ENCODE measurements at places on chromosomes 12 and 14.

DNA sequence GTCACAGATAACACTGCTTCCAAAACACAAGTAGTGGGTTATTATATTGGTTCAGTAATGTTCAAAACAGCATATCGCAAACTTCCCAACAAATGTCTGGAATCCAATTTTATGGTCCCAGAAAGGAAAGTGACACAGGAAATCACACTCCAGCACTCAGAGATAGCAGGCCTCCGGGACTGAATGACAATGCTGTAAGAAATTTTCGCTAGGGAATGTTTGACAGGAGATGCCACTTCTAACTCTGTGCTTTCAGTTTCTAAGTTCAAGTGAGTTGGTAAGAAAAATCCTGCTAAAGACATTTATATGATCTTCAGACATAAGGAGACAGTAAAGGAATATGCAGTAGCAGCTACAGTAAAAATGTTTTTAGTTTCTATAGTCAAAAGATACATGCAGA is 93.2 kb downstream of the SLC2A13 start:
- no peak for DNase-seq

DNA sequence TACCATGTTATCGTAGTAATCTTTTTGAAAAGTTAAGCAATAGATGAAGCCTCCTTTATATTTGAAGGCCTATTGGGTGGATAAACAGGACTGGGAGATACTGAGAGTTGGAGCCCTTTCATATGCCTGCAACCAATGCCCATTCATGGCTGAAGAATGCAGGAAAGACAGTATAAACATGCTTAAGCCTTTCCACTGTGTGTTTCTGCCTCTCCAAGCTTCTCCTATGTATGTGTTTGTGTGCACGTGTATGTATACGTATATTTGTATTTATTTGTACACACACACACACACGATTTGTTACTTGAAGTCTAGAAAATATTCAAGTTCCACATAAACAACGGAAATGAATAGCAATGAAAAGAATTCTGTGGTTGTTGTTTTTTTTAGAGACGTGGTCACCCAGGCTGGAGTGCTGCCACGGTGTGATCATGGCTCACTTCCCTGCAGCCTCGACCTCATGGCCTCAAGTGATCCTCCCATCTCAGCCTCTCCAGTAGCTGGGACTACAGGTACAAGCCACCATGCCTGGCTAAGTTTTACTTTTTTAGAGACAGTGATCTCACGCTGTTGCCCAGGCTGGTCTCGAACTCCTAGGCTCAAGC is 1453.5 kb downstream of the AACS start:
- DNase-seq = no peak

DNA sequence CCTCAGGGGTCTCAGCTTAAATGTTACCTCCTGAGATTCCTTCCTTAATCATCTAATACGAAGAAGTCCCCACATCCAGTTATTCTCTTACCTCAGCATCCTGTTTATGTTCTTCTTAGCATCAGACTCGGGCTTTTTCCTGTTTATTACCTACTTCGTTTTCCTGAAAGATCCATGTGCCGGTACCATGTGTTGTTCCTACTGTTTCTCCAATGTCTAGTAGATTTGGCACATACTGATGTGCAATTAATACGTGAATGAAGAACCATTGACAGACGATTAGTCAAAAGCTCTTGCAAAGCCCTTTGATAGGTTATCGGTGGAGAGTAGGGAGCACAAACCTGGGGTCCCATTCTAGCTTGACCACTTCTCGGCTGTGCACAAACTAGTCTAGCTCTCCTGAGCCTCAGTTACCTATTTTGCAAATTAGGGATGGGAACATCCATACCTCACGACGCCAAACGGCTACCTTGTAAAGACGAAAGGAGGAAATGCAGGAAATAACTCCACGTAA is 735 bp upstream of the MAPKAPK5 start:
- no peak for DNase-seq

- no peak for DNase-seq
Observed at GRCh38 chr12:114407842-114408411, 2.0 kb upstream of the TBX5 start.

GRCh38 chr12:64184216-64184615 is 37.9 kb downstream of the KICS2 start:
- no peak for DNase-seq

- no peak for DNase-seq
Observed at GRCh38 chr12:5030066-5030465, 13.6 kb upstream of the KCNA5 start.

DNA sequence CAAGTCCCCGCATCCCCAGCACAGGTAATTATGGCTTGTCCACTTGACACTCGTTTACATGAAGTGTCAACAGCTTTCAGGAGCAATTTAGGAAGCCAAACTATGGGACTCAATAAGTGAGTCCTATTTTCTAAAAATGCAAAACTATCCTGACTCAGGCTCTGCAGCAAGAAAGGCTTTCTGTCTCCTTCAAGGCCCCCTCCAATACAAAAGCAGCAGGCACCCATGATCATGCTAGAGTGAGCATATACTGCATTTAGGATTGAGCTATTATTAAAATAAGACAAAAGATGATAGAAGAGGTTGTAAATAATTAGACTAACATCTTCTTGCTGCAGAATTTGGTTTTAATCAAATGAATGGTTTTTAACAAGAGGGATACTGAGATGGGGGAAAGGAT is 3.2 kb downstream of the SIX6 start:
- no peak for DNase-seq

DNA sequence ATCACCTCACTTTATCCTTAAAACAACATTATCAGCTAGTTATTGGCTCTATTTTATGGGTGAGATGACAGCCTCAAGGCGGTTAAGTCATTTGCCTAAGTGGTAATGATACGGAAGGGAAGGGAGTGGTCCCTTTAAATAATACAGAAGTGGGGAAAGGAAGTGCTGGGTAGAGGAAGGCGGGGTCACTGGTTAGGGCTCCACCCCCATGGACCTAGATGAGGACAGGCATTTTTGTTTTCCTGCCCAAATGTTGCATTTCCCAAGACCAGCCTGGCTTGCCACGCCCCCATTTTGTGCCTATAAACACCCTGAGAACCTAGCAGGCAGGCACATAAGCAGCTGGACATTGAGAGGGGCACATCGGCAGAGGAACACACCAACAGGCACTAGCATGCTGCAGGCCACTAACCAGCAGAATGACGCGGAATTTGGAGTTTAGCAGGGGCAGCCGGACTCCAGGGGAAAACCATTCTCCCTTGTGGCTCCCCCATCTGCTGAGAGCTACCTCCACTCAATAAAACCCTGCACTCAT is 100.9 kb downstream of the EPS8 start:
- DNase-seq = no peak

DNA sequence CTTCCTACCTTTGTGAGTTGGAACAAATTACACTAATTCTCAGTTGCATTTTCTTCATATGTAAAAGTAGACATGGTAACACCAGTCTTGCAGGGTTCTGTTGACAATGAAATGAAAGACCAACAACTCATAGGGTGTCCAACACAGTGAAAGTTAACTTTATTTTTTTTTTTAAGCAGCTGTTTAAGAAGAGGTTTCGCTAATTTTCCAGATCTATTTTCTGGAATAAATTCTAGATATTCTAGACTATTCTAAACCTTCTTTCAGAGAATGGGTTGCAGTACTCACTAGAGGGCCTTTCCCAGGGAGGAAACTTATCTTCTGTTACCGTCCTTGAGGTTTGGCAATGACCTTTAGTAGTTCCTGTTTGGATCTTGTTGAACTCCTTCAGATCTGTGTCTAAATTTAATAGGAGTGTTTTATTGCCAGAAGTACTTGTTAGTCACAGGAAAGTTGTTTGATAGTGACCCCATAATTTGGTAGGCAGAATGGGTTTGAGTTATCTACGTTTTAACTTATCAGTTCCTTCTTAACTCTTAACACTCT is 2.8 kb upstream of the ART4 start:
- no peak for DNase-seq

GRCh38 chr12:119229837-119230236 is 51.1 kb downstream of the HSPB8 start:
- no peak for DNase-seq

- no peak for DNase-seq
Observed at GRCh38 chr14:55891692-55892091, 226.5 kb upstream of the PELI2 start.

GRCh38 chr14:102209224-102209966 is 69.7 kb downstream of the WDR20 start:
- no peak for DNase-seq

GRCh38 chr12:3587402-3588013 is 96.5 kb downstream of the PRMT8 start:
- DNase-seq = no peak

DNA sequence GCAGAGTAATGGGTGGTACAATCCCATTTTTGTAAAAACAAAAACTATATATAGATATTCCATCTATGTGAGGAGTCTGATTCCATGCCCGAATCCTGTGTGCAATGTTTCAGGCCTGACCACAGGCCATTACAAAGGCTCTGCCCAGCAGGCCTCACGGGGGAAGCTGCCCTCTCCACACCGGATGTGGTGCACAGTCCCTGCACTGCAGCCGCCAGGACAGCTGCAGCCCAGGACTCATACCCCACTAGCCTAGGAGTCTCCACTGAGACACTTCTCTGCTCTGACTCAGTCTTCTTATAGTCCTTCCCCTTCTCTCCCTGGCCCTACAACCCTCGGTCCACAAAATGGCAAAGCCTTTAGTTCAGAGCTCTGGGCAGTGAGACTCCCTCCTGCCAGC is 190.4 kb downstream of the PPM1H start:
- no peak for DNase-seq

- DNase-seq = no peak
Observed at GRCh38 chr12:45615268-45615667, 114.2 kb upstream of the ARID2 start.

- no peak for DNase-seq
Observed at GRCh38 chr12:88062474-88062873, 33.3 kb upstream of the C12orf50 start.

DNA sequence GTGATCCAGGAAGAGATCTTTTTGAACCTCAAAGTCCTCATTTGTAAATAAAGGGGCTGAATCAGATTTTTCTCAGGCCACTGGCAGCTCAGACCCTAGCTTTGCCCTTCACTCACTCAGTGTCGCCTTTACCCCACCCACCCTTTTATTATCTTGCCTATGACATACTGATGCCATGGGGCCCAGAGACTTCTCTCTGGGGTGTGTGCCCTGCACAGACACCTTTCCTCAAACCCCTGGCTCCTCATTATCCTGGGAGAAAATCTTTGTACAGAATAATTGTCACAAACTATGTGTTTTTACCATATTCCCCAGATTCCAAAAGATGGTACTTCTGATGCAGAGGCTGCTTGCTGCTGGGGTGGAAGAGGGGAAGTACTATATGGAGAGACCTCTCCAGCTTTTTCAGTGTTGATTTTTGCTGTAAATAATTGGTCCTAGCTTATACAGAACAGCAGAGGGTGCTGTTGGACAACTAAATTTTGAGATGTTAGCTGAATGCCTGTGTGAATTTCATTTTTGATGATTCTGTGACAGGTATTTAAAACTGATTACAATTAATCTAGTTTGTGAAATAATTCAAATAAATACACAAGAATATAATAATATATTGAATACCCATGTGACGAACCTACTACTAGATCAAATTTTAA is 53.9 kb upstream of the DCD start:
- DNase-seq = no peak

All from stimulated activated CD4-positive, alpha-beta T cell treated with anti-CD3 and anti-CD28 coated beads, Interleukin-15, amount 100 ng/mL, for 48 hours (primary cell).